ENCODE measurements at places on chromosomes 1 and 21. TPM values are rescaled to one million over a fixed set of nuclear protein-coding genes. Genes with fewer than 3 reads are reported as not detected.
A peak's percentile ranks its signal among the peaks of the same experiment; 100 is the strongest.

DNA sequence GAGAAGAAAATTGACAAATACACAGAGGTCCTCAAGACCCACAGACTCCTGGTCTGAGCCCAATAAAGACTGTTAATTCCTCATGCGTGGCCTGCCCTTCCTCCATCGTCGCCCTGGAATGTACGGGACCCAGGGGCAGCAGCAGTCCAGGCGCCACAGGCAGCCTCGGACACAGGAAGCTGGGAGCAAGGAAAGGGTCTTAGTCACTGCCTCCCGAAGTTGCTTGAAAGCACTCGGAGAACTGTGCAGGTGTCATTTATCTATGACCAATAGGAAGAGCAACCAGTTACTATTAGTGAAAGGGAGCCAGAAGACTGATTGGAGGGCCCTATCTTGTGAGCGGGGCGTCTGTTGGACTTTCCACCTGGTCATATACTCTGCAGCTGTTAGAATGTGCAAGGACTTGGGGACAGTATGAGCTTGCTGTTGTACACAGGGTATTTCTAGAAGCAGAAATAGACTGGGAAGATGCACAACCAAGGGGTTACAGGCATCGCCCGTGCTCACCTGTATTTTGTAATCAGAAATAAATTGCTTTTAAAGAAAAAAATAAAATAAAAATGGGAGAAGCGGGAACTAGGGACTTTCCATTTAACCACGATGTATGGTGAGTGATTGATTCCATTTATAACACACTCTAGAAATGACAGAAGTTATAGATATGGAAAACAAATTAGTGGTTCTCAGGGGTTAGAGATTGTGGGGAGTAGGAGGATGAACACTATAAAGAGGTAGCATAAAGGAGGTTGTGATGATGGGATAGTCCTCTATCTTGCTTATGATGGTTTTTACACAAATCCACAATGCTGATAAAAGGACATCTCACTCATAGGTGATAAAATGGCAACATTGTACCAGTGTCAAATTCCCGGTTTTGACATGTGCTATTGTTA lies 244.7 kb downstream of the MRPL39 start:
- no peak for DNase-seq

- DNase-seq, result peak; percentile 28
These were observed 406.5 kb downstream of the DUSP10 start for GRCh38 chr1:221335161-221336101.

DNA sequence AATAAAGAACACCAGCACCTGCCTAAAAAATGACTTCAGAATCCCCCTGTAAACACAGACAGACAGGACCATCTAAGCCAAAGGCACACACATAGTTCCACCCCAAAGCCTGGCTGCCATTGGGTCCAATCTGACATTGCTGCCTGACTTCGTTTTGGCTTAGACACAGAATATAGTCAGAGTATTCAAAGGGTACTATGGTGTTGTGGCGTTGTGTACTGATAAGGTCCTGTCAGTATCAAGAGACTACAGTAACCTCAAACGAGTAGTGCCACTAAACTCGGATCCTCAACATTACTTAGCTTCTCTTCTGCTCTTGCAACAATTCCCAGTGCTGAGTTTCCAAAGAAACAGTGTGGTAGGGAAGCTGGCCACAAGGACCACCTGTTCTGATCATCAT lies 169.3 kb upstream of the NR5A2 start:
- DNase-seq, result no peak

DNA sequence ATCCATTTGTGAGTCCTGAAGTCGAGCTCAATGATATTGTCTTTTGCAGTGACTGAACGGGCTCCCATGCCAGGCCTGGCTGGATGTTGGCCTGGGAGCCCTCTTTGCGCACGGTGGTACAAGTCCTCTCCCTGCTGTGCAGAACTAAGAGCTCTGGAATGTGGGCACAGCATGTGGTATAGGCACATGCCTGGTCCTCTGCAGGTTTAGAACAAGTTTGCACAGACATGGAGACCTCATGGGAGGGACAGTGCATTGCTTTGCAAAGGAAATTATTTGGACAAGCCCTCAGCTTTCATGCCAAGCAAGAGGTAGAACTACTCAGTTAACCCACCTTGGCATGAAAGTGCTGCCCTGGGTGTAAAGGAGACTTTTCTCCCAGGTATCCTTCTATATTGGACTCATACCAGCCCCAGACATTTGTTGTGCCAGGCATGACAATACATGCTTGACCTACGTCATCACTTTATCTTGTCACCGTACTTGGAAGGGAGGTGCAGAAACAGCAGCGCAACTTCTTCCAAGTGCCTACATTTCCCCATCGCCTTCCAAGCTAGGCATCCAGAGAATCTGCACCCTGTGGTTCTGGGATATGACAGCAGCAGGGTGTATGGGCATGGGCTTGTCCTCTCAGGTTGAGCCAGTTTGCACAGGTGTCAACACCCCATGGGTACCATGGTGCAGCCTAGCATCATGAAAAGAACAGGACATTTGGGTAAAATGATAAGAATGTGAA lies 37.6 kb upstream of the MRPS6 start:
- no peak for DNase-seq

GRCh38 chr21:34797921-34798535 lies 129.2 kb downstream of the CLIC6 start:
- no peak for DNase-seq

The KMO gene
- polyA plus RNA-seq, result 0.11 TPM

GRCh38 chr1:113581323-113581722 lies 178.0 kb downstream of the PHTF1 start:
- DNase-seq, result no peak

- no peak for DNase-seq
These were observed 5.7 kb upstream of the DNAH14 start for GRCh38 chr1:224923726-224924125.

- DNase-seq, result no peak
These were observed 245.3 kb upstream of the RAB4A start for GRCh38 chr1:229025576-229025975.

The GCSAML gene
- polyA plus RNA-seq, result 0.04 TPM

GRCh38 chr1:226751703-226752102 lies 12.6 kb upstream of the ITPKB start:
- DNase-seq, result no peak

DNA sequence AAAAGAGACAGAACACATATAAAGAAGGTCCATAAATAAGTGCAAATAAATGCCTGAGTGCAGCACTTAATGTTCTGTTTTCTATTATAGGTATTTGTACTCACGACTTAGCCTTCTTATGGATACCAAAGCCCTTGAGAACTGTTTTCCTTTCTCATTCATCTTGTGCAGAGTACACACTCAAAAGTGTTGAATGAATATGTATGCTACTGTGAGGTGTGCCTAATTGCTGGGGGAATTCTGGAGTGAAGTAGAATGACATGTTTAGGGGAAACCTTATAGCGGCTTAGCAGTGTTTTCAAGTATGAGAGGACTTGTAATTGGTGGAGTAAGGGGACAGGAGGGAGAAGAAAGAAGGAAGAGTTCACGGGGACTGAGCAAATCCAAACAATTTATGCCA lies 157.6 kb downstream of the CACNA1E start:
- no peak for DNase-seq

GRCh38 chr1:159848326-159848725 lies 14.1 kb downstream of the VSIG8 start:
- no peak for DNase-seq

The NES gene
- 160 TPM for polyA plus RNA-seq

DNA sequence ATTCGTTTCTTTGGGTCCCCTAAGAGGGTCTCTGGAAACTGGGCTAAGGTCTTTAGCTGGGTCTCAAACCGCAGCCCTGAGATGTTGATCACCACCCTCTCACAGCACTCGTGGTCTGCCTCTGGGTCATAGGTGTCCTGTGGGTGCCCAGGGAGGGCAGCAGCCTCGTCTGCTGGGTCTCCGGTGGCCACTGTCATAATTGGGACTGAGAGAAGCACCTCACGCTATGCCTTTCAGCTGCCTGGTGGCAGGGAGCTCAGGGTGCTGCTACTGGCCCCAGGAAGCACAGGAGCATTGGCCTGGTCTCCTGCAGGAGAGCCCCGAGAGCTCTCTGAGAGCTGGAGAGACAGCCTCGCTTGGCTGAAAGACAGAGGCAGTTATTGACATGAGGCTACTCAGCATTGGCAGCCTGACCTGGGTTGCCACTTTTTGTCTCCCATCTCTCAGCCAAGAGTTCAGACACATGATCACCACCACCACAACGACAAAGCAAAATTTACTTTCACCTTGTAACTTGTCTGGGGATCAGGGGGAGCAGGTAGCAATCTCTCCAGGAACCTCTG lies 1.5 kb downstream of the KCNA2 start:
- no peak for DNase-seq

DNA sequence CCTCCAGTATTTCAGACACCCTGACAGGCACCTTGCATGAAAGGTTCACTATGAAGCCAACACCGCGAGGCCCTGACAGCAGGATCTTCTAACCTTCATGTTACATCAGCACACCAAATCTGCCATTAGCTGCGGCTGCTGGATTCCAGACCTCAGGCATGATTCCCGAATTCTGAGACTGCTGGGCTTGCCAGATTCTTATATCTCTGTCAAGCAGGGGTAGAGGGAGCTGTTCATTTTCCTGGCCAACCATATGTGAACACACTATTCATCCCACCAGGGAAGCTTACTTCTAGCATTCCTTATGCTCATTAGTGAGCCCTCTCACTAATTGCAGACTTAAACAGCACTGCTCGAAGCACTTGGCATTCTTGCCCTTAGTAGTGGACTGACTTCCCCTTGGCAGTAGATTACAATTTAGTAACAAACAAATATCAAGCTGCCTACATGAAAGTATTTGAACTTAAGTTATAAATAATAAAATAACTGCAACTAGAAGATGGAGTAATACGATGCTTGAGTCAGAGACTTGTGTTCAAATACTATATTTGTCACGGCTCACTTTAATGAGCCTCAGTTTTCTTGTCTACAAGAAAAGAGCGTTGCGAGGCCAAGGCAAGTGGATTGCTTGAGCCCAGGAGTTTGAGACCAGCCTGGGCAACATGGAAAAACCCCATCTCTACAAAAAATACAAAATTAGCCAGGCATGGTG lies 43.3 kb downstream of the NID1 start:
- no peak for DNase-seq

The CA6 gene
- not detected for polyA plus RNA-seq

The TRPM2 gene
- polyA plus RNA-seq, result 1.2 TPM

DNA sequence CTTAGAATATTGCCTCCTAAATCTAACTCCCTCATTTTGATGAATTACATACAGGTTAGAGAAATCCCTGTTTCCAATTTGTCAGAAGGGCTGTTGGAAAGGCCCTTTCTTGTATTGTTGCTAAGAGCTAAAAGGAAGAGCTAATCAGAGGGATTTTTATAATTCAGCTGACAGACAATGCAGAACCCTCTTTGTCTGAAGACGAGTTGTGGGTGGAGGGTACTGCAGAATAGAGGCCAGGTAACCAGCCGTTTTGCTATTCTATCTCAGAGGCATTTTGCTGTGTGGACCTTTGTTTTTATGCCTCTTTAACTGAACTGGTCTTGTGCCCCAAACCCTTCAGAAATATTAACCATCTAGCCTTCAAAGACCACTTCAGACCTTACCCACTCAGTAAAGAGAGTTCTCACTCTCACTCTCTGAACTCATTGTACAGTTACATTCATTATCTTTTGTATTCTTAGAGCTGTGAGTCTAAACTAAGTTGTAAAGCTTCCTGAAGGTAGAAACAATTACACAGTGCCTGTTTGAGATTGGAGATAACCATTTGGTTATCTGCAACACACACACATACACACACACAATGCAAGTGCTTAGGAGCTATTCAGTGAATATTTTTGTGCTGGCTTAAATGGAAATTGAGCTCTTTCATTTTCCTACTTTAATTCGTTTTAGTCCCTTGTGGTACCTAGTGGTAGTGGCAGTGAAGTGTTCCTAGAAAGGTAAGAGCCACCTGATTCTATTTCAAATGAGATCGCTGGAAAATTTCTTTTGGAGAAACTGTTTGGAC lies 19.7 kb downstream of the KPNA6 start:
- DNase-seq, result no peak

The KLHDC9 gene
- polyA plus RNA-seq, result 0.43 TPM

GRCh38 chr21:44418876-44419230 lies 36.5 kb upstream of the LRRC3 start:
- DNase-seq, result no peak

The KRTAP19-7 gene
- not detected for polyA plus RNA-seq

GRCh38 chr1:67130673-67131072 lies 4.1 kb downstream of the C1orf141 start:
- no peak for DNase-seq

DNA sequence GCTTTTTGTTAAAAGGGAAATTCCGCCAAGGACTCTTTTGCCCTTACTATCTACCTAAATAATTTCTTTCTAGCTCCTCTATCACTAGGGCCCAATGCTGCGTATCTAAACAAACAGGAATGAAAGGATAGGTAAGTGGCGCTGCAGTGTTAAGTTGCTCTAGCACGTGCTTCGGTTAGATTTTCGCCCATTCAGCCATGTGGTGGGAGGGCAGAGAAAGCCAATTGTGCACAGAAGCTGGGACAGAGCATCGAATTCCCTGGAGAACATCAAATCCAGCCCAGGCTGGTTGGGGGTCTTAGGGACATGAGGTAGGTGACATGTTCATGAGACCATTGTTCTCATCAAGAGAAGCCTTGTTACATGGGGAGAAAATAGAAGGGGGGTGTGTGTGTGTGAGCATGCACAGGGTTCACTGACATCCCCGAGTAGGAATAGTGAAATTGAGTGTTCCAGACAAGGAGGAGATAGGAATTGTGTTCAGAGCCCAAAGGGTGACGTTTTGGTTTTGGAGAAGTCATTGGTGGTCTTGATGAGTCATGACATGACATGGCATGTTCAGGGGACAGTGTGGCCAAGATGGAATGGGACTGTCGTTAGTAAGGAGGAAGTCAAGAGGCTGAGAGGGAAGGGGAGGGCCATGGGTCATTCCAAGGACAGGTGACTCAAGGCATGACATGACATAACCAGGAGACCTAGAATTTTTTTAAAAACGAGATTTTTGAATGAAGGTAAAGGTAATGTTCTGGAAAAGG lies 107.1 kb downstream of the TLR5 start:
- no peak for DNase-seq

GRCh38 chr1:65467536-65467935 lies 47.1 kb downstream of the LEPR start:
- DNase-seq, result no peak

GRCh38 chr1:224193319-224193966 lies 10.4 kb downstream of the DEGS1 start:
- no peak for DNase-seq

- DNase-seq, result no peak
These were observed 38.7 kb upstream of the IPO9 start for GRCh38 chr1:201790261-201790660.

GRCh38 chr1:227136210-227136820 lies 182.0 kb downstream of the CDC42BPA start:
- no peak for DNase-seq

The SERTAD4 gene
- polyA plus RNA-seq, result 0.95 TPM

DNA sequence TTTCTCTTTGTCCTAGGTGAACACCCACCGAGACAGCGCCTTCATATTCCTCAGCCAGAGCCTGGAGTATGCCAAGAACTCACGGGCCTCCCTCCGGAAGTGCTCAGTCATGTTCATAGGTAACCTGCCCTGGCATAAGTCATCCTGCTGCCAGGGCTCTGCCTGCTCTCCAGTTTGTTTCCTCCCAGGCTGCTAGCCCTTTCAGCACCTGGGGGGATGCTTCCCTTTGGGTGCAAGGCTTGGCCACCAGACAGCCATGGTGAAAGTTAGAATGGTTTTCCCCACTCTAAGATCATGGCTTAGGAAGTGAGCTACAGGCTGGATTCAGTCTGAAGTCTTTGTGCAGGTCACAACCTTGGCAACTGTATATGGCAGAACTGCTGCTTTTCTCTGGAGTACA lies 9.2 kb upstream of the TTC4 start:
- DNase-seq, result no peak

The C1orf185 gene
- polyA plus RNA-seq, result not detected

GRCh38 chr1:1059494-1060280 lies 14.4 kb downstream of the RNF223 start:
- peak; percentile 87 for DNase-seq

The SLC9C2 gene
- not detected for polyA plus RNA-seq

- DNase-seq, result no peak
These were observed 616 bp downstream of the TAF12 start for GRCh38 chr1:28642056-28642846.

Data from heart left ventricle (tissue), 16 donors.